ENCODE measurements at places on chromosomes 1 and 21.

DNA sequence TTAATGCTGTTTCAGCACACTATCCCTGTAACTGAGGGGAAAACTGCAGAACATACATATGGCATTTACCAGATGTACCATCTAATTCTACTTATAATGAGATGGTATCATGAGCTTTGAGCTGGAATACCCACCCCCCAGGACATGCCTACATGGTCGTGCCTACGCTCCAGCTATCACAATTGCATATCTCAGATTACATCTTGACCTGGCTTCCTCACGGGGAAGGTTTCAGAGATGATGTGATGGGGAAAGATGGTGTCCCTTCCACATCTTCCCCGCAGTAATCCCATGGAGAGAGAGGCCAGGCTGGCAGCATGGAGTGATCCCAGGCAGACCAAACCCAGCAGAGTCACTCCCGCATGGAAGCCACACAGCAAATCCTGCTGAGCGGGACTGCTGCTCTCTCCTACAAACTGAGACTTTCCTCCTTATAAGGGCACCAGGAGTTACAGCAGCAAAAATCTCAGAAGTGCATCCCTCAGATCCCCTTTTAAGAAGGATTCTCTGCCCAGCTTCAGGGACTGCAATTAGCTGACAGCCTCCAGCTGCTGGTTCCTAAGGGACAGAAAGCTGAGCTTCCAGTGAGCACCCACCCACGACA, 67.1 kb downstream of the KCNH1 start:
- DNase-seq: no peak

GRCh38 chr1:1116701-1117468, 996 bp upstream of the C1orf159 start:
- DNase-seq: no peak

DNA sequence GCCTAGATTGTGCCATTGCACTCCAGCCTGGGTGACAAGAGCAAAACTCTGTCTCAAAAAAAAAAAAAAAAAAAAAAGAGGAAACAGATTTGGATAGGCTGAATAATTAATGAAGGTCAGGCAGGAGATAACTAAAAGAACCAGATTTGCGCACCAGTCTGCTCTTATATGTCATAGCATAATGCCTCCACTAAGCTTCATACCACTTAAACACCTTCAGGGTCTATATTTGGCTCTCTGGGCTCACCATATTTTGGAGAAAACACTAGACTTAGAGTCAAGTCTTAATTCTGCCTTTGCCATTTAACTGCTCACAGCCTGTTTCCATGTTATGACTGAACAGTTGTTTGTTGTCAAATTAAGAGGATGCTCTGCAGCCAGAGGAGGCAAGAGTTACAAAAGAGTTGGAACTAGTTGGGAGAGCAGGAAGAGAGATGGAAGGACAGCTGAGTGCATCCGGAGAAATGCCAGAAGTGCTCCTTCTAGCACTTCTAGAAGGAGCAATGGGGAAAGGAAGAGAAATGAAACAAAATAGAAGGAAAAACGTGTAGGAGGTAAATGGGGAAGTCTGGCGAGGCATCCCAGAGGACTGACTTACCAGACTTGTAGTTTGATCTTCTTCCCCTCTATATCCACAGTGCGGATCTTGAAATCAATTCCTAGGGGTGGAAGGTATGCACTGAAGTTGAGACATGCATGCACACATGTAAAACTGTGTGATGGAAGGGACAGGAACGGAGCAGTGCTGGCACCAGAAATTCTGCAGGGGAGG, 1.8 kb downstream of the RAB13 start:
- no peak for DNase-seq

- DNase-seq: peak; percentile 17
Measured at GRCh38 chr1:17059391-17060305, 5.8 kb upstream of the SDHB start.

- no peak for DNase-seq
Measured at GRCh38 chr21:46160657-46160906, 5.2 kb upstream of the FTCD start.

DNA sequence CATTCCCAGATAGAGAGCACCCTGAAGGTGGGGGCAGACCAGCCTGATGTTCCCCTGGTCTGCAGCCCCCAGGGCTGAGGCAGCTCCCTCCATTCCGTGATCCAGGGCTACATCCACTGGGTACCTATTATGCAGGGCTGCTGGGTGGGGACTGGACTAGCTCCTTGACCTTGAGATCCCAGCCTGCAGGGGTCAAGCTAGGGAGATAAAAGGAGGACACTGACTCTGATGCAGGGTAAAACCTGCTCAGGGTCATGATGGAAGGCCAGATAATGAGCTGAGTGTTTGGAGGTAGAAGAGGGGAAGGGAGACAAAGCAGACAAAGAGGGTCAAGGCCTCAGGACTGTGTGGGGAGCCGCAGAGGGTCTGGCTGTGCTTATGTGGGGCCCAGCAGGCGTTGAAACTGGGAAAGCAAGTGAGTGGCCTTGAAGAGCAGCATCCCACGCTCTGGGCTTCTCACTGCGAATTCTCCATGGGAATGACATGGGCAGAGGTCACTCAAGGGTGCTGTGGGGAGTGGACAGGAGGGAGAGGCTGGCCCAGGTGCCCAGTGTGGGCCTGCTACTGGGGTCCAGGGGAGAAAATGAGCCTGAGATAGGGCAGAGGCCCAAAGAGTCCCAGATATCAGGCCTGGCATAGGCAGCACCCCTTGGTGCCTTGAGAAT, 9.7 kb downstream of the FOXO6 start:
- no peak for DNase-seq

GRCh38 chr1:23497777-23498439, 13.9 kb upstream of the ASAP3 start:
- no peak for DNase-seq

DNA sequence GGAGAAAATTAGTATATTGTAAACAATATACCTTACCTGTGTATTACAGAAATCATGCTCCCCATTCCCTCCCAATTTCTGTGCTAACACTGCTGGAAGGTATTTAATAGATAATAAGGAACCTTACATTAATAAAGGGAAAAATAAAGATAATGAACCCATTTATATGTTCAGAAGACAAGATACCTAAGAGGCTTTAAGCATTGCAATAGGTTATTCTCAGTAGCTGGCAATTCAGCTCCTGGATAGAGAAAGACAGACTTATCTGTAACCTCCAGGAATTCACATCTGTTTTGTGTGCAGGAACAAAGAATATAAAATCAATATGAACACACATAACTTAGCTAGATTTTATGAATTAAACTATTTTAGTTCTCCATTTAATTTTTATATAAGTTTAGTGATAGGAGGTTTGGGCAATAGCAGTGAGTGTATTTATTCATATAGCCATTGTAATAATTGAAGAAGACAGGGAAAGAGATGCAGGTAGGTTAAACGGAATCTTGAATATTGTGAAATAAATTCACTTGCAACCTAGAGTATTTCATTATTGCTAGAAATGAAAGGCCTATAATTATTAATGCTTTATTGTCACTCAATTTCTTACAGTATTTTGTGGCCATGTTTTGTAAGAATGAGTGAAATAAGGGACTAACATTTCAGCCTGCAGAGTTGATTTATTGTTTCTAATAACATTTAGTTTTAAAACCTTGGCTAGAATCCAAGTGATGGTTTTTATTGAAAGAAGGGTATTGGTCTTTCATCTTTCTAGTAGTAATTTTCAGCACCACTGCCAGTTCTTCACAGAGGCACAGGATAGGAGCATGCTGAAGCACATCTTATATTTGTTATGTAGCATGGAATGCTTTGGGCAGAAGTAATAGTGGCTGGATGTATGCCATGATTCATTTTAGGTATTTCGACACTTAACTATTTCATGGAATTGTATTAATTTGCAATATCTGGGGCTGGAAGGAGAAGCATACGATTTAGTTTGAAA, 1.5 kb downstream of the XPR1 start:
- DNase-seq: no peak

DNA sequence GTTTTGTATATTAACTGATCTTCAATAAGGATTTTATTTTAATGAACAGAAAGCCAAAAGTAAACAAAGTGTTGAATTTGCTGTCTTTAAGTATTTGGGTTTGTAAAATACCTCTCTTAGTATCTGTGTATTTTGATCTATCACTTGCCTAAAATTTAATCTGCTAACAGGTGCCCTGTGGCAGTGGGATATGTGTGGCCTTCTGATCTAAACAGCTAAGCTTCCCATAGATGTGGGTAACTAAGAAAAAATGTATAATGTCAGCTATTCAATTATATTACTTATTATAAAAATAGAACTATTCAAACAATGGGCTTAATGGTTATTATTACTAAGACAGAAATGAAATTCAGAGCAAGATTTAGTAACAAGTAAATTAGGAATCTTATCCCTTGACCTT, 15.2 kb downstream of the LRRC39 start:
- DNase-seq: no peak

- no peak for DNase-seq
Measured at GRCh38 chr21:46150491-46151121, 4.8 kb downstream of the FTCD start.

- no peak for DNase-seq
Measured at GRCh38 chr1:91226741-91227140, 177.9 kb downstream of the HFM1 start.

DNA sequence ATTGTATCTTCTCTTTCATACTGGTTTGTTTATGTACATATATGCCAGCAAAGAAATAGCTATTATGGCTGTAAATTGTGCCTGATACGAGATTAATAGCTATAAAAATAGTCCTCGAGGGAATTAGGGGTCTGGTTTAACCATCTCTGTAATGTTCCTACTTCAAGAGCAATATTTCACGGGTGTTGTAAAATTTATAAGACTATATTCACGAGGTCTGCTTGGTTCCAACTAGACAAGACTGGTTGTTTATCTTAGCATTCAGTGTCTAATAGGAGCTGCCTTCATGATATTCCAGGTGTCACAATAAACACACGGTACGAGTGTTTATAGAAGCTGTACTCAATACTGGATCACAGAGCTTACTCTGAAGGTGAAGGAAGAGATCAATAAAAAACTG, 389.9 kb downstream of the SIPA1L2 start:
- peak; percentile 66 for DNase-seq

- no peak for DNase-seq
Measured at GRCh38 chr1:207813512-207813881, 61.6 kb downstream of the CD46 start.

GRCh38 chr1:209106237-209106741, 477.2 kb upstream of the CAMK1G start:
- no peak for DNase-seq

- DNase-seq: no peak
Measured at GRCh38 chr1:170978371-170978910, 43.1 kb downstream of the MROH9 start.

- DNase-seq: no peak
Measured at GRCh38 chr1:37915476-37916093, 31.3 kb downstream of the INPP5B start.

DNA sequence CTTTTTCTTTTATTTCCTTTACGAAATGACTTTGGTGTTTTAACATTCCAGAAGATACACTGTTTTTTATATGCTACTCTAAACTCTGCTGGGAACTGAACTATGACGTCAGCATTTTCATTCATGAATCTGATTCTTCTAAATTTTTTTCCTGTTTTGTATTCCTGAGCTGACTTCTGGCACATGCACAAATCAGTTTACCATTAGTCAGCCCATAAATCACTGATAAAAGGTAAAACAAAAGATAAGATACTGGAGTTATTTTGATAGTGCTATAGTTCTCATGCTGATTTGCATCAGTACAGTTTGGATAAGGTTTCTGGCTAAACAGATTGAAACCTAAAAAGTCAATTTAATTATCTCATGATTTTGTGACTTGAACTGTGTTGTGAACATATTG, 10.4 kb downstream of the CAMTA1 start:
- no peak for DNase-seq

DNA sequence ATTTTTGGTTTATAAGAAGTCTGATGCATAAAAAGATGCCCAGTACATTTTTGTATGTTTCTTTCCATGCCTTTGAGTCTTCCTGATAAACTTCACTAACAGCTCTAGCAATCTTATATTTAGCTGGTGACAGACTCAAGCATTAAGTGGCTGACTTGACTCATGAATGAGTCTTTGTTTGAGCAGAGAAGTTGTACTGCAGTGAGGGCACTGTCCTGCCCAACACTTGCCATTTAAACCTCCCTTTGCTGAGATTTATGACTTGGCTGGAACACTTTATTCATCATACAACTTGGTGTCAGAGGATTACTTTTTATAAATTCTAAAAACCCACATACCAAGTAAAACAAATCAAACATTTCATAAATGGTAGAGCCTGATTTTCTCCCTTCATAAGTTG, 14.6 kb upstream of the CAMSAP2 start:
- no peak for DNase-seq

DNA sequence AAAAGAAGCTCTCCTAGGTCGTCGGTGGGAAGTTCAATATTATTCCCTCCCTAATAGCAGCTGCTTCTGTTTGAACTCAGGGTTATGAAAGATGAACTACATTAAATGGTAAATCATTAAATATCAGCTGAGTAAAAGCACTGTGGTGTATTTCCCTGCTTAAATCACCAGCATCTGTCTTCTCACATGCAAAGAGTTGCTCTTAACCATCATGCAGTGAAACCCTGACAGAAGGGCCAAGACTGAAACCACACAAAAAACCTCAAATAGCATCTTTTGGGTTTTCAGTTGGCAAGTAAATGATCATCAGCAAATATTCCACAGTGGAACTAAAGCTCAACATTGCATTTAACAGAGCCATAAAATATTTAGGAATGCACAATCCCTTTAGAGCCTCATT, 380.0 kb upstream of the ADGRL2 start:
- no peak for DNase-seq

GRCh38 chr21:46641656-46642055, 6.2 kb downstream of the PRMT2 start:
- no peak for DNase-seq

DNA sequence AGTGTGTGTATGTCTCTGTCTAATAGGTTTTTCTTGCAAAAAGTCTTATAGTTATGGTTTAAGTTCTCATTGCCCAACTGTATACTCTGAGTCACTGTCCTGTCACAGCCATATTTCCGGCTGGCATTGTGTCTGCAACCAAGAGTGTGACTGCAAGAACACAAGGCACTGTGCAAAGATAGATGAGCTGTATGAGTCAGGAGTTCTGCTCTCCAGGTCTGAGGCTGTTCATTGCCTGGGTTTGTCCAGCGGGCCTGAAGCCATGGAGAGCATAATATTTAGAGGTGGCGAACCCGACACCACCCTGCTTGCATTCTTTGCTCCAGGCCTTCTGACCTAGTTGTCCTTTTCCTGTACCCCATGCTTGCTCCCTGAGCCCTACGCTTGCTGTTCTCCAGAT, 50.9 kb upstream of the CNIH3 start:
- no peak for DNase-seq

DNA sequence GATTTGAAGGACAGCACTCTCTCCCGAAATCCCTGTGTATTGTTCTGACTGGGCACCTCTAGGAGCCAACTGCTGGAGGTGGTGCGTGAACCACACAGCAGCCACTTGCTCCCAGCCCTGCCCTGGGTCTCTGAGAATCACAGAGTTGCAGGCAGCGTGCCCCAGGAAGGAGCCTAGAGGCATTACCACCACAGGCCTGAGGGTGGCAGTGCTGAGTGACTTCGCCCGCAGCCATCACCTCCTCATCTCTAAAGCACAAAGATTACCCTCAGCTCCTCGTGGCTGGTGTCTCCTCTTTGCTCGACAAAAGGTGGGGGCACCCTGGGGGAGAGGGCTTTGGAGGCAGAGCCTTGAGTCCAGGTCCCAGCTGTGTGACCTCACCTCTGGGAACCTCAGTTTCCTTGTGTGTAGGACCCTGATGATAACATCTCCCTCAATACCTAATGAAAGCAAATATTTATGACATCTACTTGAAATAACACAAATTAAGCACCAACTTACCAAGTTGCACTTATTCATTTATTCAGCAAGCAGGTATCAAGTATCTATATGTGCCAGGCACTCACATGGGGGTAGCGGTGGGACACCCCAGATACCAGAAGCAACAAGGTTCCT, 86.3 kb downstream of the VWA5B1 start:
- peak; percentile 27 for DNase-seq

- DNase-seq: no peak
Measured at GRCh38 chr1:31560394-31560793, 15.9 kb upstream of the TINAGL1 start.

Measured in NCI-H748 treated with DMSO at 0.1 percent for 48 hours (cell line).